ENCODE measurements at places on chromosomes 3 and 15. TPM values are rescaled to one million over a fixed set of nuclear protein-coding genes. Genes with fewer than 3 reads are reported as not detected.
A peak's percentile ranks its signal among the peaks of the same experiment; 100 is the strongest.

DNA sequence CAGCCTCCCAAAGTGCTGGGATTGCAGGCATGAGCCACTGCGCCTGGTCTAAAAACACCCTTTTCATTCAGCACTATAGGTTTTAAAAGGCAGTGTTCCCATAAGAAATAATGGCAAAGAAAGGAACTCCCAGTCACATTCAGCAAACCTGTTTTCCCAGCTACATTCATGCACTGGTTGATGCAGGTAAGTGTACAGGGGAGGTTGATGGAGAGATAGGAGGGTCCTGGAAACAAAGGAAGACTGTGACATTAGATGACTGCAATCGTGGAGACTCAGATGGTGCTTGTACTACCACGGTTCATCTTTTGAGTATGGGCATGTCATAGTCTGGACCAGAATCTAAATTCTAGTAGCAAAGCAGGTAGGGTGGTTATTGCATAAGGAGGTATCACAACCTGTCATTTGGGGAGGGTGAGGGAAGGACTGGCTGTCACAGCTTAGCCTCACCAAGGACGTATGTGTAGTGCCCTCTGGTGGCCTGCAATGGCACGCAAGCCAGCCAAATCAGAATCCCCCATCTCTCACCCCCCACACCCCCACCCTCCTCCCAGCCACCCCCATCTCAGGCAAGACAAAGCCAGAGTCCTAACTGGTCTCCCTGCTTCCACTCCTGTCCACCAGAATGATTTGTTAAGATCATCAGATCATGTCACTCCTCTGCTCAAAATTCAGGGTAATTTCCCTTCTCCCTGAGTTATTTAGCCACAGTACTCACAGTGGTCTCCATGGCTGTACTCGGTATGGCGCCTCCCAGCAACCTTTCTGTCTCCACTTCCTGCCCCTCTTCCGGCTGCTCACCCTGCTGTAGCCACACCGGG is 28.8 kb upstream of the UBL7 start:
- DNase-seq, result peak; percentile 43

Gene HHATL
- not detected for total RNA-seq

DNA sequence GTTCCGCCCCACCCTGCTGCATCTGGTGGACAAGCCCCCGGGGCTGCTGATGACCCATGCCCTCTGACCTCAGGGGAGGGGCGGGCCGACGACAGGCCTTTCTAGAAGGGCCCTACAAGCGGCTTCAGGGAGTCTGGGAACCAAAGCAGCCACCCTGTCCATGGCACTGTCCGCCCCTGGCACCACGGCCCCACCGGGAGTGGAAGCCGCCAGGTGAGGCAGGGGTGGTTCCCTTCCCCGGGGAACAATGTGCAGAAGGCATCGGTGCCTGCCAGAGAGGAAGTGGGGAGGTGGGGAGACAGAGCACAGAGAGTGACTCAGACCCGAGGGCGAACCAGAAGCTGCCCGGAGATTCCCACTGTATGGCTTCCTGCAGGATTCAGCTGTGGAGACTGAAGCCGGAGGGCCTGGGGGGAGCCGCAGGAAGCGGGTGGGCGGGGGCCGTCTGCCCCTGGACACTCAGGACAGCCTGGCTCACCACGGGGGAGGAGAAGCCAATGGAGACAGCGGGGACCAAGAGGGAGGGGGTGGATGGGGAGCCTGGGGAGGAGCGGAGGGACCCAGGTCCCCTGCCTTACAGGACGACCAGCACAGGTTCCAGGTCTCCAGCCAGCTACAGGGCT is 134.0 kb downstream of the TPRA1 start:
- peak; percentile 40 for DNase-seq

Gene ACKR4
- not detected for total RNA-seq

- no peak for DNase-seq
Measured at GRCh38 chr15:52440414-52440813, 88.3 kb downstream of the MYO5A start.

DNA sequence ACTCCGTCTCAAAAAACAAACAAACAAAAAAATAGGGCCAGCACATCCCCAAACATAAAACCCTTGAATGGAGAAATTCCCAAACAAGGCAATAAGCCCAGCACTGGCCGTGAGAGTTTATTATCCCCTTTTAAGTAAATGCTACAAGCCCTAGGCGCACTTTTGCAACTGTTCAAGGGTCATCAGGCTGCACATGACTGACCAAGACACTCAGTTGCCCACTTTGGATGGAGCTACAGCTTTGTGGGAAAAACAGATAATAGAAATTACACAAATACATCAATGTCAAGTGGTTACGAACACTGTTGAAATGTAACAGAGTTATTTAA is 33.7 kb upstream of the ZNF445 start:
- DNase-seq, result no peak

Gene MNS1
- total RNA-seq, result 0.66 TPM

Gene PRTG
- 2.1 TPM for total RNA-seq

Gene UROC1
- total RNA-seq, result not detected

DNA sequence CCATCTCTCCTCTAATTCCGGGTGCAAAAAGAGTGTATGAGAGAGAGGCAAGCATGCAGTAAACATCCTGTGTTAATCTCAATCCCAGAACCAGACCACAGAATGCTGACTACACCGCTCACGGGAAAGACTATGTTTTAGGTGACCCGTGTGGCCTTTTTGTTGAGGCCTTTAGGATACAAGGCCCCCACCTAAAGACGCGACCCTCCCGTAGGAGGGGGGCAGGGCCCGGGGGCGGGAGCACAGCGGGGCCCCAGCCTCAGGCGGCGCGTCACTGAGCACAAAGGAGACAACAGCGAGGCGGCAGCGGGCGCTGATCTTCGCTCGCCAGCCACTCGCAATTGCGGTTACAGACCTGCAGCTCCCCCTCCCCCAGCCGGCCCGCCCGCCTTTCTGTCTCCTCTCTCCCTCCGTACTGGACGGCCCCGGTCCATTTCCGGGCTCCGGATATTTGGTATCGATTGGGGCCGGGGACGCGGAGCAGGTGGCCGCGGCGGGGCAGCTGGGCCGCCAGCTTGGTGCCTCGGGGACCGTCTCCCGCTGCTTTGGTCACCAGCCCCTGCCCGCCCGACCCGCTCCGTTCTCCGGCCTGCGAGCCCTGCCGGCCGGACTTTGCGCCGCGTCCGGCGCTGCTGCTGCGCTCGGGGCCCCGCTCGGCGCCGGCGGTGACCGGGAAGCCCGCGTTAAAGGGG is at the start of gene CCDC50:
CCDC50 (plus strand) TSS at position 433 of the 692 bp plus-strand sequence. CDS start 281 bp downstream, outside the sequence.
- peak; percentile 77 for DNase-seq

GRCh38 chr3:79960594-79960993 is 192.8 kb upstream of the ROBO1 start:
- no peak for DNase-seq

DNA sequence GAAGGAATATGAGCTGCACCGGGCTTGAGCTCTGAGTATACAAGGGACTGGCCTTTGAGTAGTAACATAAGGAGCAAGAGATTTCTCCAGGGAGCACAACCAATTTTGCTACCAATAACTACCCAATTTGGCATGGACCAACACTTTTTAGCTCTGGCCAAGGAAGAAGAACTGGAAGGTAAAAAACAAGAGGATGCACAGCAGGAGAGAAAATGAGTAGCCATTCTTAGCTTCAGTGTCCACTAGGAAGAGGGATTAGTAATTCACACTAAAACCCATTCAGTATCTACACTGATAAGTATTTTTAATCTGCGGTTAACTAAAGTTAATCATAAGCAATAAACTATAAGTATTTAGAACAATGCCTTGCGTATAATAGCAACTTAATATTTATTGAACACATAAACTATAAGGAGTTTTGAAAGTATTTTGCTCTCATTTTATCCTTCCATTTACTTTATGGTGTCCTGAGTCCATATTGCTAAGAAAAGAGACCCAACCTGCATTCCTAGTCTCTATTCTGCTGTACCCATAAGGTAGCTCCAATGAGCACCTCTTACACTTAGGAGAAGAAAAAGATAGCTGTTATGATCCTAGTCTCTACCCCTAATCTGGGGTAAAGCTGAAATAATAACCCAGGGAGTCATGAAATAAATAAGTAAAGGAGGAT is 268.9 kb downstream of the IGSF11 start:
- no peak for DNase-seq

Gene PCOLCE2
- 35.8 TPM for total RNA-seq

GRCh38 chr3:142366434-142366833 is 81.4 kb downstream of the XRN1 start:
- DNase-seq, result no peak

DNA sequence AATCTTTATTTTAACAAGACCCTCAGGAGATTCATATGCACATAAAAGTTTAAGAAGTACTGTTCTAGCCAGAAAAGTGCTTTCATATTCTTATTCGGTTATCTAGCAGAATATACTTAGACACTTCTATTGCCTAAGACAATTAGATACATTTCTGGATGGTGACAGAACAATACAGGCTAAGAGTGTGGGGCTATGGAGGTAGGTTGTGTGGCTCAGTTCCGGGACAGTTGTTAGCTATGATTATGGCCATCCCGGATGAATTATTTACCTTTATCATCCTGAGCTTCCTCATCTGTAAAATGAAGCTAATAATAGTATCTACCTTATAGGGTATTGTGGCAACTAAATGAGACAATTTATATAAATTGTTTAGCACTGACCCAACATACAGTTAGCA is 6.6 kb downstream of the FAM98B start:
- DNase-seq, result no peak

- DNase-seq, result no peak
Measured at GRCh38 chr3:71942432-71943187, 157.7 kb upstream of the PROK2 start.

DNA sequence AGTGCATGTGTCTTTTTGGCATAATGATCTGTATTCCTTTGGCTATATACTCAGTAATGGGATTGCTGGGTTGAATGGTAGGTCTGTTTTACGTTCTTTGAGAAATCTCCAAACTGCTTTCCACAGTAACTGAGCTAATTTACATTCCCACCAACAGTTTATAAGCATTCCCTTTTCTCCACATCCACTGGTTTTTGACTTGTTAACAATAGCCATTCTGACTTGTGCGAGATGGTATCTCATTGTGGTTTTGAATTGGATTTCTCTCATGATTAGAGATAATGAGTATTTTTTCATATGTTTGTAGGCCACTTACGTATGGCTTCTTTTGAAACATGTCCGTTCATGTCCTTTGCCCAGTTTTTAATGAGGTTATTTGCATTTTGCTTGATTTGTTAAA is 117.7 kb downstream of the CHCHD4 start:
- DNase-seq, result no peak

- no peak for DNase-seq
Measured at GRCh38 chr3:11116336-11117059, 37.8 kb upstream of the HRH1 start.

- peak; percentile 62 for DNase-seq
Measured at GRCh38 chr3:1235526-1236120, 142.8 kb downstream of the CNTN6 start.

Gene SCAANT1
- total RNA-seq, result not detected

GRCh38 chr3:38582941-38583645 is 66.4 kb downstream of the SCN5A start:
- DNase-seq, result no peak

DNA sequence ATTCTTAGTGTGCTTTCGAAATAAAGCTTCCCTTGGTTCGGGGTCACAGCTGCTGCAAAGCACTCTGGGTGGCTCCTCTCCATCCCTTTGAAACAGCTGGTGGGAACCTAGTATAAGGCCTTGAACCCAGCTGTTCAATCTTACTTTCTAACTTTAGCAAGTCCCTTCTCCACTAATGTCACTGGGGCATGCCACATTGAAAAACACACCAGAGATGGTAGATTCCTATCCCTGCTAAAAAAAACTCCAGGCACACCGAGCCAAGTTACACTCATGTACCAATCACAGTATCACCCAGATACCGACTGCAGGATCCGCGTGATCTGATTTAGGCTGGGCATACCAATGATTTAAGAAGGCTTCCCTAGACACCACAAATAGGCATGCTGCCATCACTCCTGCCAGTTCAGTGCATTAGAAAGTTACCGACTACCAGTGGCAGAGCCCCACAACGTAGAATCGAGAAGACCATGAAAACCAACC is 65.0 kb downstream of the WWTR1 start:
- no peak for DNase-seq

Gene TRNT1
- 23.6 TPM for total RNA-seq

GRCh38 chr3:102745881-102746280 is 311.1 kb downstream of the ZPLD1 start:
- DNase-seq, result peak; percentile 18

GRCh38 chr3:182436547-182436946 is 356.8 kb upstream of the ATP11B start:
- DNase-seq, result no peak

DNA sequence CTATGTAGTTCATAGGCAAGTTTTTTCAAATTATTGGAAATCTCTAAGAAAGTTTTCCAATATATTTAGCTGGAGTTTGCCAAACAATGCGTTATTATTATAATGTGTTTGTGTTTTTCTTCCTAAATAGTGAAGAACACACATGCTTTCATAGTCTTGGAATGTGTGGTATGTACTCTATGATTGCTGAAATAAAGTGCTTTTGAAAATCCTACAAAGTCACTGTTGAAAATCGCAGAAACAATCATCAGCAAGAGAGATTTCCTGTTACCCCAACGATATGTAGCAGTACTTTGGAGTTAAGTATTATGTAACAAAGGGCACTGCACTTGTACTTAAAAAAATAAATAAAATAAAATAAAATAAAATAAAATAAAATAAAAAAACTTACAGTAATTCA is 796.2 kb downstream of the NAALADL2 start:
- no peak for DNase-seq

- no peak for DNase-seq
Measured at GRCh38 chr3:99475229-99475628, 163.2 kb upstream of the COL8A1 start.

DNA sequence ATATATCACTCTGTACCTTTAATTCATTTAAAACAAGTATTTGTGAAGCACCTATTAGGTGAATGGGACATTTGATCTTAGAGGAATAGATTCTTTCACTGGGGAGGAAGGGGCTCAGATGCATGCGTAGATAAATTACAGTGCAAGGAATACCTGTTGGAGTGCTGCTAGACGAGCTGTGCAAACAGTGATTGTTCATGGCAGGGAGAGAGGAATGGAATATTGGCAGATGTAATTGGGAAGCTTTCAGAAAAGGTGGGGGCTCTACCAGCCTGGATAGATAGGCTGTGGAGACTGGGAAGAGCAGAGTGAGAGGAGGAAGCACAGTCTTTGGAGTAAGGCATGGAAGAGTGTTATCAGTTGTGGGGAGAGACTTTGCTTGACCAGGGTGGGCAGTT is 116.8 kb downstream of the AKAP13 start:
- DNase-seq, result no peak

GRCh38 chr15:70442616-70443321 is 320.6 kb downstream of the UACA start:
- DNase-seq, result no peak

DNA sequence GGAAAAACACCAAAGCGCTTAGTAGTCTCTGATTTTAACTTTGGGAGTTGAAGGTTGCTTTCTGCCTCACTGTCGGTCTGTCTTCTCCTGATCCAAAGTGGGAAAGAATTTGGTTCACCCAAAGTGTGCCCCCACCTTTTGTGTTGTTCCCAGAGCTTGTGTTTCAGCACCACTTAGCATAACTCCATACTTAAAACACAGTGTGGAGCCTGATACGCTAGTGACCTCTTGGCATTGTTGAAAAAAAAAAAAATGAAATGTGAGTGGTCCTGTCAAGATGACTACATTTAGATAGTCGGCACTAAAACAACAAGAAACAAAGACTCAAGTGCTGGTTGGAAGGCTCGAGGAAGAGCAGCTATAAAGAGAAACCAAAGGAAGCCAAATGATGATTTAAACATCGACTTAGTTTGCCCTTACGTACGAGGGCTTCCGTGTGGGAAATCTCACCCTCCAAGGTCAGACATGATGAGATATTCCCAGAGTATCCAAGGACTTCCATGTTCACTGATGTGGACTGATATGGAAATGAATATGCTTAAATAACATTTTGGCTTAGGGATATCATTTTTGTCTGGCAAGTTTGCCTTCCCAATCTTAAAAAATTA is 178.8 kb downstream of the MEIS2 start:
- DNase-seq, result no peak

GRCh38 chr15:32799936-32800535 is 82.2 kb downstream of the GREM1 start:
- DNase-seq, result no peak

All from H4 (cell line).